ENCODE measurements at places on chromosomes 5 and 9.

- DNase-seq = no peak
Measured at GRCh38 chr9:22116758-22117157, 107.7 kb upstream of the CDKN2B start.

GRCh38 chr5:143698574-143698973, 113.4 kb upstream of the HMHB1 start:
- no peak for DNase-seq

DNA sequence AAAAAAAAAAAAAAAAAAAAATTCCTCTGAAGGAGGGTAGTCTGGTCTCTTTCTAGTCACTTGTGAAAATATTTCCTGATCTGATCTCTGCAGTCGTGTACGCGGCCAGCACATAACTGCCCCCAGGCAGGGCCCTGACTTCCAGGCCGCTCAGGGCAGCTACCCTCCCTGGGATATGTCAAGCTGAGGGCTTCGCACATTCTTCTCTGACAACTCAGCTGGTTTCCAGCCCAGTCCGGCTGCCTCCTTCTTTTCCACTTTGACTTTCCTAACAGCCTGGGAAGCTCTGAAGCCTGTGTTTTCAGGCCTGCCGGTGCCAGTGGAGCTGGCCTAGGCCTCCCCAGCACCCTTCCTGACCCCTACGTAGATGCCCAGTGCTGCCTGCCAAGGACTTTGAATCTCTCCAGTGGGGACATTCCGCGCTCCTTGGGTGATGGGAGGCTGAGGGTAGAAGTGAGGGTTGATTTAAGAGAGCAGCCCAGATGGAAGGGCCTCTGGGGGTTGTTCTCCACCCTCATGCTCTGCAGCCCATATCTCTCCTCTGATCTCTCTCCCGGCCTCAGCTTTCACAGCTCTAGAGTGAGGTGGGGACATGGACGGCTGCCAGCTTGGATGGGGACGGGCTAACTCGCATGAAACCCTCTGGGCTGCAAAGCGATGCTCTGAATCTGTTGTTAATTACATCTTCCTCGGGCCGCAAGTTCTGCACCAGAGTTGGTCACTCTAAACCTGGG, 20.7 kb downstream of the COL5A1 start:
- DNase-seq = peak; percentile 78

- DNase-seq = no peak
Measured at GRCh38 chr5:87499478-87500410, 87.0 kb upstream of the CCNH start.

- DNase-seq = no peak
Measured at GRCh38 chr5:107553117-107553555, 117.6 kb downstream of the EFNA5 start.

- no peak for DNase-seq
Measured at GRCh38 chr5:15837551-15838289, 337.7 kb downstream of the FBXL7 start.

DNA sequence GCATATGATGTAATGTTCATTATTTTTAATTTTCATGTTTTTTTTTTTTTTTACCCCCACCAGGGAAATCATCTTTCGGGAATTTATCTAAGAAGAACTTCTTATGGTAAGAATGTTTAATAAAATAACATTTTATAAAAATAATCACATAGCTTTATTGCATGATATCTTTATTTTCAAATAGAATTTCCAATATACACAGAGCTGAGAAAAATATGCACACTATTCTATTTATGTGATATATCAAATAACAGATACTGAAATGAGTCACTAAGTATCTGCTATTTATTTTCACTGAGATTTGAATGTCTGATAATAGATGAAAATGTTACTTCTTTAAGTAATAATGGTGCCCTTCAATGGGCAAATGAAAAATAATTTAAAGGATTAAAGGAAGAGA, 1217.3 kb downstream of the MAT2B start:
- DNase-seq = no peak

GRCh38 chr9:92392690-92393089, 11.7 kb downstream of the OGN start:
- no peak for DNase-seq

GRCh38 chr9:21904371-21904770, 89.8 kb downstream of the CDKN2A start:
- DNase-seq = no peak

- DNase-seq = no peak
Measured at GRCh38 chr9:98960409-98960808, 16.7 kb downstream of the COL15A1 start.

- no peak for DNase-seq
Measured at GRCh38 chr5:59342181-59342580, 551.3 kb downstream of the PDE4D start.

DNA sequence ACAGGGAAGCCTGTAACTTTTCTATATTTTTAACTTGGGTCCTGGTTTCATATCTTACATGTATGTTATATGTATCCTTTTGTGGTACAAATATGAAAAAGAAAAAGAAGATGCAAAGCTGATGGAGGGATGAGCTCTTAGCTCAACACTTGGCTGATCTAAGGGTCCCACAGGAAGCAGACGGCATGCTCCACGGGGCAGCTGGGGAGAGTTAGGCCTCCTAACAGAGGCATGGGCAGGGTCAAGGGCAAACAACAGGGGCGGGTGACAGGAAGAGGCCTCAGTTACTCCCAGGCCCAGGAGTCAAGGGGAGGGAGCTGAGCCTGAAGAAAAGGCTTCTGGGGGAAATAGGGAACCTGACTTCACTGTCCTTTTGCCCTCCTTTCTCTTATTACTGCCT, 287.2 kb downstream of the ZSWIM6 start:
- DNase-seq = no peak

DNA sequence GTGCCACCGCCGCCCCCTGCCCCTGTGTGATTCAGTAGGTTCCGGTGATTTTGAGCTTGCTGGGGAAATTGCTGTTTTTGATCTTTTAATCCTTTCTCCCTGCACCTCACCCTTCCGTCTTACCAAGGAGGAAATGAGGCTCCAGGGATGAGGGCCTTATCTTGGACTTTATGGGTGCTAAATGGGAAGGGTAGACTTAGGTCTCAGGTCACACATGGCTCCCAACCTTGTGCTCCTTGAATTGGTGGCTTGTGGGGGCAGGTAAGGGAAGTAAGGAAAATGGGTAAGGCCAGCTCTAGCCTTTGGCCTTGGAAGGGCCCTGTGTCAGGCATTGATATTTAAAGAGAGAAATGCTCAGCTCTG, 1.9 kb downstream of the ERGIC1 start:
- DNase-seq = no peak

- DNase-seq = no peak
Measured at GRCh38 chr5:151063142-151063989, 17.5 kb downstream of the TNIP1 start.

GRCh38 chr5:1555808-1556731, 32.3 kb upstream of the LPCAT1 start:
- DNase-seq = no peak

GRCh38 chr5:91312698-91313097, 70.4 kb downstream of the ARRDC3 start:
- DNase-seq = no peak

DNA sequence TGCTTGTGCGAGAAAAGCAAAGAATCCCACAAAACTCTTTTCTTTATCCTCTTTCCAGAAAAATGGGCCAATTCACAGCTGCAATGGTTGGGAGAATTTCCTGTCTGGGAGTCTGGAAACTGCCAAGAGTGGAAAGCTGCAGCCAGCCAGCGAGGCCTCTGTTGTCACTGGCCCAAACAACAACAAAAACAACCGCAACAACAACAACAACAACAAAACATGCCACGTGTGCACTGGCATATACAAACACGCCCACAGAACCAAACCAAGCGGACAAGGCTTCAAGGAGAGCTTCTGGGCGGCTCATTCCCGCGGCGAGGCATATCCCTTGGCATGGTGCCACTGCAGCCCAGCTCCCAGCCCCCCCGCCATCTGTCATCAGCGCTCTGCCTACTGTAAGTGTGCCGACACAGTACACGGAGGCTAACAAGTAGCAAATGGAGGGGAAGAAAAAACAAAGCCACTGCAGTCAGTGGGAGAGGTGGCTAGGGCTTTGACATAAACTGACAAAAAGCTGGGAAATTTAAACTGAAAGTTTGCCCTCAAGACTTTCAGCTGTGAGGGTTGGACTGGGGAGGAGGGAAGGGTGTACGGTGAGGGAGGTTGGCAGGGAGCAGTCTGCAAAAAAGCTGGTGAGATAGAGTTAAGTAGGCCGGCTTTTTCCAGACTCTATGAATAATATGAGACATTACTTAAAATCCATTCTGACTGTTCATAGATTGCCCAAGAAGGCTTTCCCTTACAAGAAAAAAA, 165.0 kb upstream of the ZNF462 start:
- peak; percentile 86 for DNase-seq

DNA sequence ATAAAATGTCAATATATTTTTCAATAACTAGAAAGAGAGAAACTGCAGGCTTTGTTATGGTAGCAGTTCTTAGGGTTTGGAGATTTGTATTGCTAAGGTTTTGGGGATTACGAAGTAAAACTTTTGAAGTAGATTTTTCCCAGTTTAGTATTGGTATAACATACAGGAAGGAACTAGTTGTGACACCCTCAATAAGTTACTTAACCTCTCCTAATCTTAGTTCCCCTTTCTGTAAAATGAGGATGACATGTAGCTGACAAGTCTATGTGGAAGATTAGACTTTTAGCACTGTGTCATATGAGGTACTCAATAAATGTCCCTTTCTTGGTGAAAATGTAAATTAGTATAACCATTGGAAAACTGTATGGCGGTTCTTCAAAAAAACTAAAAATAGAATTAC, 73.4 kb upstream of the ATG10 start:
- no peak for DNase-seq

GRCh38 chr5:14204785-14205321, 61.7 kb downstream of the TRIO start:
- no peak for DNase-seq

- DNase-seq = no peak
Measured at GRCh38 chr9:98396656-98397055, 141.2 kb upstream of the TBC1D2 start.

- DNase-seq = no peak
Measured at GRCh38 chr9:108478431-108479332, 377.1 kb downstream of the ACTL7B start.

- no peak for DNase-seq
Measured at GRCh38 chr5:1130218-1130946, 18.5 kb upstream of the SLC12A7 start.

- DNase-seq = peak; percentile 85
Measured at GRCh38 chr9:128921881-128922763, 1.3 kb downstream of the PHYHD1 start.

- peak; percentile 94 for DNase-seq
Measured at GRCh38 chr9:83707768-83708514, at the start of gene UBQLN1. Gene UBQLN1, minus strand, starts transcription at chr9:83707958. Its CDS starts 279 bp downstream, at chr9:83707679.

DNA sequence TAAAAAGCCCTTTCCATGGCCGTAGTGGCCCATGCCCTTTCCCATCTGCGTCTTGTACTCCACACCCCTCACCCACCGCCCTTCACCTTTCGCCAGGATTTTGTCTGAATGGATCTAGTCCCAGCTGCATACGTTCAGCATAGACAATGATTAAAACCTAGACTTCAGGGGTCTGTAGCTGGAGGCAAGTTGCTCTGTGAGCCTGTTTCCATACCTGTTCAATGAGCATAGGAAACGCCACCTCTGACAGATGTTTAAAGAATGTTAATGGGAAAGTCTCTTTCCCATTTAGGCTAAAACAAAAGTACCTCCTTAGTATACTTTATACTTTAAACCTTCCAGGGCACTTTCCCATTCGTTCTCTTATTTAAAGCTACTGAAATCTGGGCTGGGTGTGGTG, 105.7 kb downstream of the SPRY4 start:
- no peak for DNase-seq

- DNase-seq = no peak
Measured at GRCh38 chr9:133161547-133161950, 2.2 kb downstream of the GBGT1 start.

DNA sequence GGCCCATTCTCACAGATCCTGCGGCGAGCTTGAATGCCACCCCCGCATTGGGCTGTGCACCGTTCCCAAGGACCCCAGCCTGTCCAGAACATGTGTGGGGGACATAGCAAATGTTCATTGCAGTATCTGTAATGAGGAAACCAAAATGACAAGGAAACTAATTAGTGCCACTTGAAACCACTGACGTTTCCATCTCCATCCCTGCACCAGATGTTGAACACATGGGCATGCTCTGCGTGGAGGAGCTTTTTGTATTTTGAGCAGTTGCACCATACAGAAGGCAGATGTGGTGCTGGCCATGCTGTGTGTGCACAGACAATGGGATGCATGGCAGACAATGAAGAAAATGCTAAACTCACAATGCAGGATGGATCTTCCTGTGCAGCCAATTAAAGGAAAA, 437.7 kb downstream of the SEMA5A start:
- no peak for DNase-seq

DNA sequence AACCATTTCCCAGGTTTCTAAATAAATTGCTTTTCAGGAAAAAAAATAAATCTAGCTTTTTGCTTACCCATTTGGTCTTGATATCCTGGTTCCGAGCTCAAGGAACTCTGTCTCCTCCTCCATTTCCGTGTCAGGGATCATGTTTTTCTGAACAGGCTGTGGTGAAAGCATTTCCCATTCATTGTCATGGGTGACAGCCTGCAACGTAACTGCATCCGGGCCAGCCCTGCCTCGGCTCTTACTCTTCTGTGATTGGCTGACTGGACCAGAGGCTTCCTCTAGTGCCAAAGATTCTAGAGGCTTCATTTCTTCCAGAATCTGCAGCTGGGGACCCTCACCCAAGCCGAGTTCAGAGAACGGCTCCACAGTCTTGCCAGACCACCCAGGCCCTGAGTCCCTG, 61.0 kb upstream of the PCA3 start:
- no peak for DNase-seq

GRCh38 chr9:113563826-113564497, 100.4 kb downstream of the RGS3 start:
- no peak for DNase-seq

DNA sequence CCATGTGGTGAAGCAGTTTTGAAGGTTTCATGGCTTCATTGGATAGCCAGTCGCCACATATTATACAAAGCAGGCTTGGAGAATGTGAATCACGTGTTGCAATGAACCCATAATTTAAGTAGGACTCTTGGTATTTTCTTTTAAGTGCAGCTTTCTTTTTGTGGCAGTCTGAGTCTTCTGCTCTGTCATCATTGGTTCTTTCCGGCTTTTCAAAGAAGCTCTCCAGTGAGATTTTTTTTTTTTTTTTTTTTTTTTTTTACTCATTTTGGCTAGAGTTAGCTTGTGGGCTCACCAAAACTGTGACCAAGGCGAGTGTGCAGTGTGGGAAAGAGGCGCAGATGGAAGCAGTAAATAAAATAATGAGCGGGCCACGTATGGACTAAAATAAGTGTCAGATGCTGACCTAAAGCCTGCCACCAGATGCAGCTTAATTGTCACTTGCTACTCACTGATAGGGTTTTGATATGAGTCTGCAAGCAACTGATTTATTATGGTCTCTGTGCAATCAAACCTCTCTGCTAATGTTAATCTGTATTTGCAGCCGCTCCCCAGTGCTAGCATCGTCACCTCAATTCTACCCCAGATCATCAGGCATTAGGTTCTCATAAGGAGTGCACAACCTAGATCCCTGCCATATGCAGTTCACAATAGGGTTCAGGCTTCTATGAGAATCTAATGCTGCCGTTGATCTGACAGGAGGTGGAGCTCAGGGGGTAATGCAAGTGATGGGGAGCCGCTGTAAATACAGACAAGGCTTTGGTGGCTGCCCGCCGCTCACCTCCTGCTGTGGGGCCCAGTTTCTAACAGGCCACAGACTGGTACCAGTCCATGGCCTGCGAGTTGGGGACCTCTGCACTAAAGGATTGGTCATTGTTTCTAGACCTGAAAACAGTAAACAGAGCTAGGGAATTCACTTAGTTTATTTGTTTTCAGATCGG, 45.5 kb upstream of the LARP1 start:
- DNase-seq = no peak

GRCh38 chr5:140109759-140110645, 3.9 kb upstream of the PURA start:
- DNase-seq = no peak

- no peak for DNase-seq
Measured at GRCh38 chr5:74148321-74148720, 492.2 kb downstream of the ENC1 start.

All from right forelimb (tissue), 1 donor.